ENCODE measurements at places on chromosomes 1 and 21.

- no peak for DNase-seq
Observed at GRCh38 chr1:180190091-180190490, 35.4 kb downstream of the QSOX1 start.

DNA sequence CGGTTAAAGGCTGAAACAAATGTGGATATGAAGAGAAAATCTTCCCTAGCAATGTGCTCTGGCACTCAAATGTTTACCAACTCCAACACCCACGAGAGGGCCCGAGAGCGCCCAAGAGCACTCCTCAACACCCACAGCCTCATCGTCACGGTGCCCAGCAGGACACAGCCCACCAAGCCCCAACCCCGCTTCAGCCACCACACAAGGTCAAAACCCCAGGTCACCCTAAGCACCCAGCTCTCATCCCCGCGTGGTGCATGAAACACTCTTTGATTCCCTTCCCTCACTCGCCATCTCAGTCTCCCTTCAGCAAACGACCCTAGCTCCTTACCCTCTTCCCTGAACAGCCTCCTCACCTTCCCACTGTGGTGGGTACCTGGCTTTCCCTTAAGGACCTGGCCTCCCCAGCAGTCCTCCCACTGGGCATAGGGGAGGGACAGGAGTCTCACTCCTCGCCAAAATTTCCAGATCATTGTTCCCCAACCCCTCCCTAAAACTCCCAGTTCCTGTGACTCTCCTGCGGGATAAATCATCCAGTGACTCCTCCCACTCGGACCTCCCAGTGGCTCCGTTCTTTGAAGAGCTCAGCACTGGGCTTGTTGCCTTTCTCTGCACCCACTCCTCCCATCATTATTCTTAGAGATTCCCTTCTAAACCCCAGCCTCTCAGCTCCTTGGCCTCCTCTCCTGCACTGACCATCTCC lies 170.4 kb upstream of the SYT6 start:
- DNase-seq = no peak

- DNase-seq = no peak
Observed at GRCh38 chr21:39377444-39378050, 28.7 kb upstream of the HMGN1 start.

DNA sequence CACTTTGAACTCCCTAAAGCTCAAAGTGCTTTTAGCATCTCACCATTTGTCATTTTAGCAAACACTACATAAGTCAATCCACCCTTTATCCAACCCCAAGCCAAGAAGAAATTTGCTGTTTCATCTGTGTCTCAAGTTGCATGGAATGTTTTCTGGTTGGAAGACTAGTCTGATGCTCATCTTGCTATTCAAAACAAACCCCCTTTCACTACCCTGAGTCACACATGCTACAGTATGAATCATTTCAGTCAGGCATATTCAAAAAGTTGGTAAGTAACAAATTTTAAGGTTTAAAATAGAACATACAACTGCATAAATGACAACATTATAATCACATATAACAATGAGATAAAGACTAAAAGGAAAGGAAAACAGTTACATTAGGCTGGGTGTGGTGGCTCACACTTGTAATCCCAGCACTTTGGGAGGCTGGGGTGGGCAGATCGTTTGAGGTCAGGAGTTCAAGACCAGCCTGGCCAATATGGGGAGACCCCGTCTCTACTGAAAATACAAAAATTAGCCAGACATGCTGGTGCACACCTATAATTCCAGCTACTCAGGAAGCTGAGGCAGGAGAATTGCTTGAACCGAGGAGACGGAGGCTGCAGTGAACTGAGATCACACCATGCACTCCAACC lies 38.7 kb downstream of the DSTYK start:
- DNase-seq = no peak

DNA sequence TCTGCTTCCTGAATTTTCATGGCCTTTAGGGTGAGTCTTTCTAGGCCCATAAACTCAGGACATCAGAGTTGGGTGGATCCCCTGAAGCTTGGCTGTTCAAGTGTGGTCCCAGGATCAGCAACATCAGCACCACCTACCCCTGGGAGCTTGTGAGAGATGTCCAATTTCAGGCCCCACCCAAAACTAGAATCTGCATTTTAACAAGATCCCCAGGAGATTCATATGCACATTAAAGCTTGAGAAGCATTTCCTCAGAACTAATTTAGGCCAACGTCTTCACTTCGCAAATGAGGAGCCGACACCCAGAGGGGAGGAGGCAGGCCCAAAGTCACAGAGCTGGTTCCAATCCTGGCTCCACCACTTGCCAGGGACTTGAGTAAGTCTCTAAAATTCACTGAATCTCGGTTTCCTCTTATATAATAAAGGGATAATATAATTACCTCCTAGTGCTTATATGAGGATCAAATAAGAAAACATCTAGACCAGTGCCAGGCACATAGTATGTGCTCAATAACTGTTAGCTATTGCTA lies 10.3 kb upstream of the PHLDA3 start:
- no peak for DNase-seq

GRCh38 chr1:161915978-161916377 lies 107.7 kb downstream of the OLFML2B start:
- DNase-seq = no peak

- no peak for DNase-seq
Observed at GRCh38 chr1:8283058-8283884, 34.6 kb upstream of the SLC45A1 start.

DNA sequence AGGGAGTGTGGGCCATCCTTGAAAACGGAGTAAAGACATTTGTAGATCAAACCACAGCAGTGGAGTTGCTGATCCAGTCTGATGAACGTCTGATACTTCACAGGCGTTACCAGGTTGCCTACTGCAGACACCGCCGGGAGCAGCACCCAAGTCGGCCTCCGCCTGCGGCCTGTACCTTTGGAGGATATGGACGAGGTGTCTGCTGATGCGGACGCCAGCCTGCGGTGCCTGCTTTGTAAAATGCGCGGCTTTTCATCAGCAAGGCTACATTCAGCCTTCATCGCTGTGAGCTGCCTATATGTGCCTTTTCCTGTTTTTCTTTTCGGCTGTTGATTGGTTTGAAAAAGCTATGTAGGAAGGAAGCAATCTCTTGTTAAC lies 16.0 kb downstream of the SLX9 start:
- no peak for DNase-seq
